Memory B cell (primary cell): ENCODE measurements at places on chromosomes 11 and 22.

DNA sequence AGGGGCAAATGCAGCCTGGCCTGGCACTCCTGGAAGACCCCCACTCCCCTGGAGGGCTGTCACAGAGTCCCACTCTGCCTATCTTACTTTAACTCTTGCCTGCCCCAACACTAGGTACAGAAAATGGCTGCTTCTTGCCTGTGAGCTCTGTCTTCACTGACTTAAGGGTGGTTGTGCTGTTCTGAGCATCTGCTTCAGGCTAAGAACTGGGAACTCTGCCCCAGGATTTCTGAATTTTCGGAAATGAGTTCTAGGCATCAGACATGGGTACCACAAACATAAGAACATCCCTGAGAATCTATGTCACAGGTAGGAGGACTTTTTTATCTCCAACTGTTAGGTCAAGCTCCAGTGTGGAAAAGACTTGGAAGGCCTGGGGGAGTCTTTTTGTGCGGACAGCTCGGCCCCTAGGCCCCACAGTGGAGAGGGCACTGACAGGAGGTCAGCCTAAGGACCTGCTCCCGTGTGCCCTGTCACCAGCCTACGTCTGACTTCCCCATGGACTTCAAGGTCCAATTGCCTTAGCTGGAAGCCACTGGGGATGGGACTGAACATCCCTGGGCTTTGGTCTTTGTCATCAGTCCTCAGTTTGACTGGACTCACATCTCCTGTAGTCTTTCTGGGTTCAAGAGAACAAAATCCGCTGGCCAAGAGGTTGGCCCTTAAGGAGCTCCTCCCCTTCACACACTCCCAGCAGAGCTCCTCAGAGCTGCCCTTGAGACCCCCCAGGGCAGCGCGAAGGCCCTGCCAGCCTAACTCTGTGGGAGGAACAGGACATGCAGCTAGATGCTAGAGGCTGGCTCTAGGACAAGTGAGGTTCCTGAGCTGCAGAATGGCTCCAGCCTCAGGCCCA lies 31.9 kb downstream of the PPP2R1B start:
- no peak for DNase-seq

GRCh38 chr11:67437082-67437808 lies at the start of gene PTPRCAP:
TSS of gene PTPRCAP (minus strand) at chr11:67437682. CDS start at chr11:67437619, 63 bp downstream.
- peak; percentile 67 for DNase-seq

GRCh38 chr11:117002639-117003299 lies 95.5 kb downstream of the SIK3 start:
- DNase-seq = no peak

- DNase-seq = no peak
These were observed 64.6 kb upstream of the POU2AF1 start for GRCh38 chr11:111443640-111444039.

DNA sequence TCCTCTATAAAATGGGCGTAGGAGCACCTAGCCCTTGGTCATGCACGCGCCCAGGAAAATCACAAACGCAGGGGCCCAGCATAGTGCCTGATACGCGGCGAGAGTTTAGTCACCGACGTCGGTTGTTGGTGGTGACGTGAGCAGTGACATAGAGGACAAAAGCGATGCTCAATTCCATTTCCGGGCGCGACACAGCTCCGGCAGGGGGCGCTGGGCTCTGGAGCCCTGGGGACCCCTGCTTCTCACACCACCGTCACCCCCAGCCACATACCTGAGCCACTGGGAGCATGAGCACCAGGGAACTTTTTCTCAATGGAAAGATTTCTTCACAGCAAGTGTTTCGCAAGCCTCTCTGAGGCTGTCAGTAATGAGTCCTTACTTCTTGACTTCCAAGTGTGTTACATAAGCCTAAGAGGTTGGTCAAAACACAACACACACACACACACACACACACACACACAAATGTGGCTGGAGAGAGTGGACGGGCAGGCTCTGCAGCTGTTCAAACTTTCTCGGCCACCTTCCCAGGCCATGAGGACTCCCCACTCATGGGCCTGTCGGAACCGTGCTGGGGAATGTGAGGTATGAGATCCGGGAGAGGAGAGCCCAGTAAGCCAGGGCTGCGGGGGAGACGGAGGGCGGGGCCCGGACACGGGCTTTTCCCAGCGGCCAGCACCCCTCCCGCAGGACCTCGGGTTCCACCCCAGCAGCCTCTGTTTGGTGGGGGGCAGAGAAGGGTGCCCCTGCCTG lies 36.9 kb upstream of the LINC01488 start:
- no peak for DNase-seq

- no peak for DNase-seq
These were observed 36.1 kb downstream of the TTC12 start for GRCh38 chr11:113350336-113351067.
